T-helper 17 cell (primary cell): ENCODE measurements at places on chromosomes 7 and 10. TPM values are rescaled to one million over a fixed set of nuclear protein-coding genes. Genes with fewer than 3 reads are reported as not detected.

- H3K4me3 ChIP-seq = peak overlapping the region; percentile 34
- H3K27me3 ChIP-seq = no peaks in the 10 kb centered on the region
- no peaks in the 10 kb centered on the region for H3K36me3 ChIP-seq
- peak overlapping the region; percentile 51 for H3K27ac ChIP-seq
These were observed 44.0 kb upstream of the FAM133B start for GRCh38 chr7:92634205-92634604.

DNA sequence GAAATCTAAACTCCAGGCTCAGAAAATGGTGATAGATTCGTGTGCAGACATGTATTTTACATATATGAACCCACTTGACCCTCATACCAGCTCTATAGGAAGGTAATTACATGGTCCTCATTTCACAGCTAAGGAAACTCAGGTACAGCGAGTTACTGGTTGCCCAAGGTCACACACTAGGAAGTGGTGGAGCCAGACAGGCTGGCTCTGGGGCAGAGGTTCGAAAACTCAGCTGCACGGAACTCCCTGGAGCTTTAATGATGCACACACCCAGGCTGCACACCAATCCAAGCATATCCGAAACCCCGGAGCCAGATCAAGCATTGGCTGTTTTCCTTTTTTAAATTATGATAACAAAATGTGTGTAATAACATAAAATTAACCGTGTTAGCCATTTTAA lies 172.4 kb downstream of the COBL start:
- DNase-seq = no peak
- no peak overlapping the region for H3K27ac ChIP-seq
- peaks cover 3% of the 10 kb centered on the region for H3K4me1 ChIP-seq
- no peak overlapping the region for H3K4me3 ChIP-seq
- peaks cover 2% of the 10 kb centered on the region for H3K36me3 ChIP-seq

Gene NUTM2E
- total RNA-seq = 0.44 TPM

- no peaks in the 10 kb centered on the region for H3K4me1 ChIP-seq
- H3K4me3 ChIP-seq = no peak overlapping the region
- DNase-seq = no peak
- H3K27me3 ChIP-seq = peaks cover 52% of the 10 kb centered on the region
These were observed 17.5 kb downstream of the BMPER start for GRCh38 chr7:33922820-33923219.

Gene OR2A5
- not detected for total RNA-seq

GRCh38 chr7:4177001-4177400 lies 505.1 kb upstream of the FOXK1 start:
- peaks cover 2% of the 10 kb centered on the region for H3K4me1 ChIP-seq
- H3K27ac ChIP-seq = no peak overlapping the region
- no peaks in the 10 kb centered on the region for H3K27me3 ChIP-seq
- DNase-seq = no peak
- H3K36me3 ChIP-seq = no peaks in the 10 kb centered on the region

DNA sequence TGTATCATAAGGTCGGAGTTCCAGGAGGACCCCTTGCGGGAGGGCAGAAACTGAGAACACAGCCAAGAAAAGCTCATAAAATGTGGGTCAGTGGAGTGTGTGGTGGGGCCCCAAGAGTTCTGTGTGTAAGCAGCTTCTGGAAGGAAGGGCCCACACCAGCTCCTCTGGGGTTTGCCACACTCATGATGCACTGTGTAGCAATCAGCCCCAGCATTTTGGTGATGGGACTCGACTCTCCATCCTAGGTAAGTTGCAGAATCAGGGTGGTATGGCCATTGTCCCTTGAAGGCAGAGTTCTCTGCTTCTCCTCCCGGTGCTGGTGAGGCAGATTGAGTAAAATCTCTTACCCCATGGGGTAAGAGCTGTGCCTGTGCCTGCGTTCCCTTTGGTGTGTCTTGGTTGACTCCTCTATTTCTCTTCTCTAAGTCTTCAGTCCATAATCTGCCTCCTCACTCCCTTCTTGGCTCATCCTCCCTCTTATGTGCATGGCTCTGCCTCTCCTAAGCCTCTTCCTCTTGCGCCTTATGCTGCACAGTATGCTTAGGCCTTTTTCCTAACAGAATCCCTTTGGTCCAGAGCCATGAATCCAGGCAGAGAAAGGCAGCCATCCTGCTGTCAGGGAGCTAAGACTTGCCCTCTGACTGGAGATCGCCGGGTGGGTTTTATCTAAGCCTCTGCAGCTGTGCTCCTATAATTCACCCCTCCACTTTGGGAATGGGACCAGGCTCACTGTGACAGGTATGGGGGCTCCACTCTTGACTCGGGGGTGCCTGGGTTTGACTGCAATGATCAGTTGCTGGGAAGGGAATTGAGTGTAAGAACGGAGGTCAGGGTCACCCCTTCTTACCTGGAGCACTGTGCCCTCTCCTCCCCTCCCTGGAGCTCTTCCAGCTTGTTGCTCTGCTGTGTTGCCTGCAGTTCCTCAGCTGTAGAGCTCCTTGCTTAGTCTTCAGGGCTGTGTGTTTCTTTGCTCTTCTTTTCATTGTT lies 17.8 kb downstream of the PRSS2 start:
- H3K4me3 ChIP-seq = peak overlapping the region; percentile 92
- peak overlapping the region; percentile 100 for H3K27ac ChIP-seq
- DNase-seq = no peak
- no peaks in the 10 kb centered on the region for H3K27me3 ChIP-seq
- peaks cover 12% of the 10 kb centered on the region for H3K36me3 ChIP-seq

Gene ZC3HAV1L
- 6.9 TPM for total RNA-seq

DNA sequence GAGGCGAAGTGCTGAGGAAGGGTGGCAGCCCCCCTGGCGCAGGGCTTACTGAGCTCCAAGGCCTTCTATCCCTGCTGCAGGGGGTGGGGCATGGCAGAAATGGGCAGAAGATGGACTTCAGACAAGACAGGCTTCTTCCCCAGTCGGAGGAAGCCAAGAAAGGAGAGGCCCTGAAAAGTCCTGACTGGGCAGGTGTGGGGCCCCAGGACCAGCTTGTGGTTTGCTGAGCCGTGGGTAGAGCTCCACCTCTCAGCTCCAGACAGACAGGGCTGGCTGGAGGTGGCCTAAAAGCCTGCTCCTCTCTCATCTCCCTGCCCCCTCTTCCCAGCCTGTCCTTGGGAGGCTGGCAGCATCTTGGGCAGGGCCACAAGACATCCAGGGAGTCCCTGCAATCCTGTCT lies 67.7 kb downstream of the C10orf105 start:
- H3K4me1 ChIP-seq = peaks cover 15% of the 10 kb centered on the region
- no peak for DNase-seq
- H3K36me3 ChIP-seq = no peaks in the 10 kb centered on the region
- no peak overlapping the region for H3K4me3 ChIP-seq

Gene CREB5
- total RNA-seq = 1.8 TPM

DNA sequence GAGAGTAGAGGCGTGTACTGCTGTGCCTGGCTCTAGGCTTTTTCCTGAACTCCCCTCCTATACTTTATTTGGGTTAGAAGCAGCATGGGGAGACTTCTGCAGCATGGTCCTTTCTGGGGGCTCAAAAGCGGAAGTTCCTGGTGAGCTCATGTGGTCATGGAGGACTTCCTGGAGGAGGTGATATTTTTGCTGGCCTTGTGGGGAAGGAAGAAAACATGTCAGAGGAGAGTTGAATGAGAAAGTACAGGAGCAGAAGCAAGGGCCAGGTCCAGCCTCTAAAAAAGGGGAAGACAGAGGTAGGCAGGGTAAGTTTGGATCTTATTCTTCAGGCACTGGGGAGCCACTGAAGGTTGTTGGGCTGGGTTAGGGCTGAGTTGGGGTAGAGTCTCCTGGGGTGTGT lies 45.5 kb downstream of the CASTOR2 start:
- DNase-seq = no peak
- H3K4me3 ChIP-seq = no peak overlapping the region
- H3K27ac ChIP-seq = no peak overlapping the region
- peaks cover 2% of the 10 kb centered on the region for H3K4me1 ChIP-seq

DNA sequence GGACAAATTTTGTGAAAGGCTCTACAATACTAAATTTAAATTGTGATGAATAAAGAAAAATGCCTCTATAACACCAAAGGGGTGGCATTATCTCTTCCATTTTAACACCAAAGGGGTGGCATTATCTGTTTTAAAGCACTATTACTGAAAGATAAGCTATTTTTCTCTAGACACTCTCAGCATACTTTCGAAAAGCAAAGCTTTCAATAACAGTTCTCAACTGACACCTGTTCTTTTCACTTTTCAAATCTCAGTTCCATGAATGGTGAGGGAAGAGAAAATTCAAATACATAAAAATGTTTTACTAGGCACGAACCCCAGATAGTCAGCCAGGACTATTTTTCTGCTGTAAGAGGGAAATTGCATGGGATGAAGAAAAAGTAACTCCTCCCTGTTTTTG lies 103.8 kb downstream of the CPEB3 start:
- DNase-seq = no peak
- no peak overlapping the region for H3K27ac ChIP-seq
- H3K27me3 ChIP-seq = no peaks in the 10 kb centered on the region
- no peaks in the 10 kb centered on the region for H3K4me1 ChIP-seq
- no peak overlapping the region for H3K4me3 ChIP-seq

- peaks cover 2% of the 10 kb centered on the region for H3K36me3 ChIP-seq
- H3K27me3 ChIP-seq = no peaks in the 10 kb centered on the region
- no peak overlapping the region for H3K4me3 ChIP-seq
- H3K27ac ChIP-seq = no peak overlapping the region
- H3K4me1 ChIP-seq = no peaks in the 10 kb centered on the region
- DNase-seq = no peak
These were observed 366.5 kb upstream of the AKR1E2 start for GRCh38 chr10:4459531-4459930.
